AG09309 (cell line): ENCODE measurements at places on chromosomes 1 and 21.
A peak's percentile ranks its signal among the peaks of the same experiment; 100 is the strongest.

GRCh38 chr1:156291226-156292061 is 4.0 kb downstream of the GLMP start:
- no peak for DNase-seq

DNA sequence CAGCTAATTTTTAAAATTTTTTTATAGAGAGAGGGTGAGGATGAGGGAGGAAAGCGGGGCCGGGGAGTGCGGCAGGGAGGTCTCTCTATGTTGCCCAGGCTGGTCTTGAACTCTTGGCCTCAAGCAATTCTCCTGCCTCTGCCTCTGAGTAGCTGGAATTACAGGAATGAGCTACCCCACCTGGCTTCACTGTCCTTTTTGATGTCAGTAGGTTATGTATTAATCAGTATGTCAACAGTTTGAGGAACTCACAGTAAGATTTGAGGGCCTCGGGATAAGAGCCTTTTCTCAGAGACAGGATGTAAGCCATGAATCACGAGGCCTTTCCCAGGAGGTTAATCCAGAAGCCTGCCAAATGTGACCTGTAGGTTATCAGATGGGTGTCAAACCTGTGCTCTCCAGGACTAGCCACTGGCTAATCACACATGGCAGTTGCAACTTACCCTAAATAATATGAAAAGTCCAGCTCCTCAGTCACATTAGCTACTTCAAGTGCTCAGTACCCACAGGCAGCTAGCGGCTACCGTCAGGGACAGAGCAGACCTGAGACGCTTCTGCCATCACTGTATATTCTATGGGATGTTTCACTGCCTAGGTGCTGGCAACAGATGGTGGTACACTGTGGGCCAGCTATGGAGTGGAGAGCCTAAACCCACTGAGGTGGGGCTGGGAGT is 33.1 kb downstream of the TRIM67 start:
- no peak for DNase-seq

DNA sequence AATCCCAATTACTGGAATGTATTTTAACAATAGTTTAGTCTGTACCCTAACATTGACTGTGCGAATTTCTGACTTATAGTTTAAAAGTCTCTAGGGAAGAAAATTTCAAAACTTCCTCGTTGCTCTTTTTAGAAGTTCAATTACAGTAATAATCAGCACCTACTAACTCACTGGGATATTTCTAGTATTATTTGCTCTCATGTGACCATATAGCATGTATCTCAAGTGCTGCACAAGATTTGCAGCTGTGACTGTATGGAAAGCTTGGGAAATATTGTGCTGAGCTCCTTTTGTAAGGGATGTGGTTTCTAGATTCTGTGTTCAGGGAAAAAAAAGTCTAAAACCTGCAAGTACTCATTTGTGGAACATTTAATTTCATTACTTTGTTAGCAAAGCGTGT is 153.1 kb downstream of the ST6GALNAC3 start:
- DNase-seq = no peak

GRCh38 chr1:154406886-154407197 is 1.7 kb downstream of the IL6R start:
- no peak for DNase-seq

DNA sequence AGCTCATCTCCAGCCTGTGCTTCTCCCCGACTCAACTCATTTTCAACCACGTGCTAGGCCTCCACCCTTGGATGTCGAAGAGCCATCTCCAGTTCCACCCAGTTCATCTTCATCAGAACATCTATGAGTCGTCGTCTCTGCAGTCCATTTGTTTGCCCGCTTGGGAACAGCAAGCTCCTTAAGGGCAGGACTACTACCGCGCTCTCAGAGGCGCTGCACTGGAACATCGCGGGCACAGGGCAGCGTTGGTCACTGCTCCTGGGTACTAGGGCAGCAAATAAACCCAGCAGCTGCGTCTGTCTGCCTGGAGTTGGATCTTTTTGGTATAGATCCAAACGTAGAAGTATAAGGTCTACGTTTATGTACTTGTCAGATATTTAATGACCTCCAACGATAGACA is 478 bp upstream of the PRDM2 start:
- DNase-seq = no peak

GRCh38 chr1:59057211-59057694 is 239.6 kb upstream of the FGGY start:
- peak; percentile 95 for DNase-seq

GRCh38 chr1:232209357-232209756 is 420.6 kb downstream of the SIPA1L2 start:
- DNase-seq = no peak

GRCh38 chr1:178581351-178582303 is 68.7 kb downstream of the TEX35 start:
- no peak for DNase-seq

DNA sequence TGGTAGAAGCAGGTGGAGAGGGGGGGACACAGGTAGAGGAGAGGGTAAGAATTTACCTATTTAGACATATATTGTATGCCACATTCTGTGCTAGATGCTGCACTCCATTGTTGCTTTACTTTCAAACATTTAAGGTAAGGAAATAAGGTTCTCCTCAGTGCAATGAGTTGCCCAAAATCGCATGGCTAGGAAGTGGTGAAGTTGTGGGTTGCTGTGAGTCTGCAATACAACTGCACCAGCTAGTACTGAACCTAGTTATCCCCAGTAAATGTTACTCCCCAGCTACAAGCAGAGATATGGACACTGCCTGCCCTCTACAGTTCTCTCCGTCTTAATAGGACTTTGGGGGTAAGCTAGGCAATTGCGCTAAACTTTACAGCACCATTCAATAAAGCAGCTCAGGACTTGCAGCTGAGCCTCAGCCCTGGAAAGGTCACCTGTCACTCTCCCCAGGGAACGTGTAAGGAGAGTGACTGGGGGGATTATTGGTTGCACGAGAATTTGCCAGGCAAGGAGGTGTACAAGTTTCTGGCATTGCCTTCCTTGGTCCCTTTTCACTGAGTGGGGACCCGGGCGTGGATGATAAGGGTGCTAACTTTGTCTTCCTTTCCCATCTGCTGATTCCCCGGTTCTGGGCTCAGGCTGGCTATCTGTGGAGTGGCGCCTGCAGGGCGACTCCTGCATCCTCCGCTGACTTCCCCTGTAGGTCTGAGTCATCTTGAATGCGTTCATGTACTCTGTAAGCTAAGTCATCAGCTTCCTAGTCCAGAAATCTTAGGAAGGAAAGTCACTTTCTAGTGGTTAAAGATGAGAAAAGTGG is 71.3 kb upstream of the CNTN2 start:
- DNase-seq = peak; percentile 51

- no peak for DNase-seq
Observed at GRCh38 chr1:72892461-72892860, 610.1 kb upstream of the NEGR1 start.

GRCh38 chr1:100452641-100453040 is 85.3 kb upstream of the GPR88 start:
- DNase-seq = no peak

DNA sequence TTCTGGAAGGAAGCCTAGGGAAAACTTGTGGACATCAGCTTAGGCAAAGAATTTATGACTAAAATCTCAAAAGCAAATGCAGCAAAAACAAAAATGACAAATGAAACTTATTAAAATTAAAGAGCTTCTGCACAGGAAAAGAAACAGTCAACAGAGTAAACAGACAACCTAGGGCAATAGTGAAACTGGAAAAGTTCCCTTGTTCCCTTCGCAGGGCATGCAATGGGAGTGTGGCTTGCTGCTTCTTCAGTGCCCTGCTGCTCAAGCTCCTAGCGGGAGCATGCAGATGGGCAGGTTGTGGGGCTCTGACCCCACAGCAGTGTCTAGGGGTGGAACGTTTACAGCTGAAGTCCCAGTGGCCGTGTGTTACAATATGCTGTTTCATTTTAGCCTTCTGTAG is 1797.4 kb downstream of the NCAM2 start:
- DNase-seq = no peak

GRCh38 chr1:92797961-92798360 is 13.1 kb upstream of the EVI5 start:
- no peak for DNase-seq

GRCh38 chr1:100718581-100718980 is 961 bp upstream of the VCAM1 start:
- DNase-seq = no peak

GRCh38 chr1:229344139-229344538 is 1.3 kb upstream of the CCSAP start:
- DNase-seq = no peak

DNA sequence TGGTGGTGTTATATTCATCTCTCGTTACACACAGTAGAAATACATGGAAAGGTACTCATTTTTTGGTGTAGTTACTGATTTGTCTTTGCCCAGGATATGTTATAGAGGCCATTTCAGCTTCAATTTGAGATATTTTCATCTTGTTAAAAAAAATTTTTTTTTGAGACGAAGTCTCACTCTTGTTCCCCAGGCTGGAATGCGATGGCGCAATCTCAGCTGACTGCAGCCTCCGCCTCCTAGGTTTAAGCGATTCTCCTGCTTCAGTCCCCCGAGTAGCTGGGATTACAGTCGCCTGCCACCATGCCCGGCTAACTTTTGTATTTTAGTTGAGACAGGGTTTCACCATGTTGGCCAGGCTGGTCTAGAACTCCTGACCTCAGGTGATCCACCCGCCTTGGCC is 19.0 kb downstream of the MORC3 start:
- no peak for DNase-seq

DNA sequence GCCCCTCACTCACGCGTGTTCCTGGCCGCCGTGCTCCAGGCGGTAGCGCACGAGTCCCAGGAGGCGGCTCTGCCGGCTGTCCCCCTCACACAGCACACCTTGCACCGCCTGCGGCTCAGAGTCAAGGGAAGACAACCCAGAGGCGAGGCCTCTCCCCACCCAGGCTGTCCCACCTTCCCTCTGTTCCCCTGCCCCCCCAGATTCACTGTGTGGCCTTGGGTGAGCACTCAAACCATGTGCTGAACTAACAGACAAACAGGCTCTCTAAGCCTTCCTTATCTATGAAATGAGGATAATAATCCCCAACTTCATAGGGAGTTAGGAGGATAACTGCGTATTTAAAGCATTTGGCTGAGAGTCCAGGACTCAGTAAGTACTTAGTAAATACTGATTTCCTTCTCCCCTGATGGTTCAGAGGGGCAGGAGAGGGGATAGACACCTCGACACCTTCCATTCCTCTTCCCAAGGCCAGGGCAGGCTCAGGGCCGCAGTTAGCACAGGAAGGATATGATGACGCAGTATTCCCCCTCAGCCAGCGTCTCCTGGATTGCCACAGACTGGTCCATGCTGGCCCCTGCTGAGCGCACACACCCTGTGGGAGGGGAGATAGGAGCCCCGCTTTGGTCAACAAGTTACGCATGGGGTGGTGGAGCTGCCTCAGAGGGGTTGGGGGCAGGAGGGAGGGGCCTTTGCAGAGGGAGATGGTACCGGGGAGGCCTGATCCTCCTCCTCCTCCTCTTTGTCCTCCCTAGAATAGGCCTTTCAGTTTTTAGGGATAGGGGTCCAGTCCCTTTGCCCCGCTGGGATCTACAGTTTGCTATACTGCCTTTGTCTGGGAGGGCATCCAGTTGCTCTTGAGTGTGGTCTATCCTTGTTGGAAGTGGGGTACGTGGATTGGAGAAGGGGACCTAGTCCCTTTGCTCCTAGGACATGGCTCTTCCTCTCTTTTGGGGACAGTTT is 830 bp downstream of the INPP5B start:
- DNase-seq = peak; percentile 90

GRCh38 chr1:80444171-80444570 is 1356.6 kb upstream of the ADGRL2 start:
- no peak for DNase-seq

GRCh38 chr1:171116676-171117075 is 26.0 kb downstream of the FMO3 start:
- no peak for DNase-seq

DNA sequence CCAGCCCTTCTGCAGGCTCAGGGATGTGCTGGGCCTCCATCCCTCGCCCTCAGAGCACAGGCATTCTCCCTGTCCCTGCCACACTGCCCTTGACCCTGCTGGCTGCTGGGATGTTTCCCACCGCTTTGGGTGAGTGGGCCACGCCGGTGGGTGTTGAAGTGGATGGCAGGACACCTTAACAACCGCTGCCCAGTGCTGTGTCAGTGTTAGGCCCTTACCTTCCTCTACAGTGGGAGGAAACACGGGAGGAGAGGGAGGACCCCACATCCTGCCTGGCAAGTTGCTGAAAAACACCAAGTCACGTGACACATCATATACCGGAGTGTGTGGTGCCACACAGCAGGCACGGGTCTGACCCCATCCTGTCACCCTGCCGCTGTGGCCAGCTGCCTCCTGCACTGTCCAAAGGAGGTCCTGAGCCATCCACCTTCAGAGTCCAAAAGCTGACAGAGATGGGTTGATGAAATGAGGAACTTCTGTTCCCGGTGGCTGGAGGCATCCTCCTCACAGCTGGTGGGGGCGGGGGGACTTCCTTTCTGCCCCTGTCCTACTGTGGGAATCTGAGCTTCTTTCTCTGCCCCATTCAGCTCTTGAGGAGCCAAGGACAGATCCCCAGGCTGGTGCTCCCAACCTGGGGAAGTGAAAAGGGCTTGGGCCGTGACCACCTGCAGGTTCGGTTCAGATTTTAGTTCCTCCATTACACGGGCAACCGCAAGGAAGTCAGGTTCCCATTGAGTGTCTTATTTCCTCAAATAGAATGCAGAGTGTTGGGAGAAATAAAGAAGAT is 3.2 kb upstream of the THEMIS2 start:
- no peak for DNase-seq

DNA sequence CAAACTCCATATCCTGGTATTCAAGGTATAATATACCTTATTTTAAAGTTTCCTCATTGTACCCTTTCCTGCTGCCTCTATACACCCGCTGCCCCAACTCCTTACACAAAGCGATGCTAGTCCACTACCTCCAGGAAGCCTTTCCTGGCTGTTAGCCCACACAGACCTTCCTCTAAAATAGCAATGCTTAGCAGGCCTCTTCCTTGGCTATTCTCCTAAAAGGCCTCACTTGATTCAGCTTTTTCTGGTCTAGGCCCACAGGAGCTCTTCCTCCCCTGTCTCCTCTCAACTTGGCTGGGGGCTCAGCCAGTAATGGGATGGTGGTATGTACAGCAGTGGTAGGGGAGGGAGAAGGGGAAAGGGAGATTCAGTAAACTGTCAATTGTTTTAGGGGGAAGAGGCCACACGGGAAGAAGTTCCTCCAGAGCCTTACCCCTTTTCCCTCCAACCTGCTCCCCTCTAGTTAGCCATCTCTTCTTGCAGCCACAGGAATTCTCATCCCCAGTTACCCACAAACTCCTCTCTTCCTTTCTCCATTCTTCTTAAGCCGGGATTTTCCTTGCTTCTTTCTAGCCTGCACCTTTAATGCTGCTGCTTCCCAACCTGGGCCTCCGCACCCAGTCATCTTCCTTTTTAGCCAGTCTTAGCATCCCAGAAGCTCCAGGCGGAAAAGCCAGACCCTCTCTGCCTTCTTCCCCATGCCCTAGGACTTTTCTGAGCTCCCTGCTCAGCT is 2.6 kb downstream of the LRRC41 start:
- DNase-seq = no peak

GRCh38 chr1:235515844-235516512 is 11.7 kb upstream of the B3GALNT2 start:
- no peak for DNase-seq

DNA sequence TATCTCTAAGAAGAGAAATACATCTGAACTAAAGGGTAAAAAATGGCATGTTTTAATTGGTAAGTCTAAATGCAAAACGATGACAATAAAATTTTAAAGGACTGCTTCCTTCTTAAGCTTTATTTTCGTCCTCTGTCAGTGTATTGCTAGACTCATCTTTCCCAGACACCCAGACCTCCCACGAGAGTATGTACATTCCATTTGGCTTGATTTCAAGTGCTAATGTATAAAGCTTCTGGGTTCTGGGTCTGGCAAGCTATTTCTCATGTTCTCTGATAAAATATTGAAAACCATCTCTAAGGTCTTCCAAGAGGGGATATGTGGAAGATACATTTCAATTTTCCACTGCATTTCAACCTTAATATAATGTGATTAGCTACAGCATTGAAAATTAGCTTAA is 24.6 kb upstream of the SLC2A1 start:
- DNase-seq = no peak
